ENCODE measurements at places on chromosomes 3 and 15.

DNA sequence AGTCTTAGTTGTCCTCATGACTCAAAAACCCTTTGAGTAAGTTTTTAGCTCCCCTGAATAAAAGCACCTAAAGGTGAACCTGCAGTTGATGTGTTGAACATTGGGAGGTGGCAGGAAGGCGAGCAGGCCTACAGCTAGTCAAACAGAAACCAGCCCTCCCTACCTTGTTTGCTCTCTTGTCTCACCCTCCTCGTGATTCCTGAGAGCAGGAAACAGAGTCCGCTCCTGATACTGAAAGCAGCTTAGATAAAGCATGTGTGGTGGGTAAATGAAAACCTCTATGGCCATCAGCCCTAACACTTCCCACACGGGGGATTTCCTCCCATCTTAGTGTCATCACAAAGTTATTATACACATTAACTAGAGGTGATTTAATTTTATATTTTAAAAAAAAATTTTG is 21.8 kb upstream of the CLDN18 start:
- no peak for DNase-seq

DNA sequence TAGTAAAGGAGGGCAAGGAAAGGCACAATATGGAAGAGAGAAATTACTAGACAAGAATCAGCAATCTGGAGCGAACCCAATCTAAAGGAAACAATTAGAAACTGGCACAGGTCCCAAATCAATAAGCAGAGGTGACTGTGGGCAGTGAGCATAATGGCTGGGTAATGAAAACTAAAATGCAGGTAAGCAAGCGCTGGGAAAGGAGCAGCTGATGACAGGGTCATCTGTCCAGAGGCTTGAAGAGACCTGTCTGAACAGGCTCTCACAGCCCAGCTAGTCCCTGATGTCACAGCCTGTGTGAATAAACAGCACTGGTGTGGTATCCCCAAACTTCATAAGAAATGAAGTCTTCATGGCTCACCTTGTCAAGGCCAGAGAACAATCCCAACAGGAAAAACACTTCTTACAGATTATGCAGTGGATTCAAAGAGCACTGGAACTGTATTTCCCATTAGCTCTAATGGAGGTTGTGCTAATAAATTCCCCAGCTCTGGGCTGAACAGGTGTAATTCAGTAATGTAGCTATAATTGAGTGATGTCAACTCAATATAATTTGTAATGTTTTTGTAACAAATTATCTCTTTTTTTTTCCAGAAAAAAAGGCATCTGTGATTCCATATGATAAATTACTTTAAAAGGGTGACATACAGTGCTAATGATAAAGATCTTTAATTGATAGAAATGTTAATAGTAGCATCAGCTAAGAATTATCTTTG is 197.3 kb downstream of the FHIT start:
- DNase-seq, result no peak

DNA sequence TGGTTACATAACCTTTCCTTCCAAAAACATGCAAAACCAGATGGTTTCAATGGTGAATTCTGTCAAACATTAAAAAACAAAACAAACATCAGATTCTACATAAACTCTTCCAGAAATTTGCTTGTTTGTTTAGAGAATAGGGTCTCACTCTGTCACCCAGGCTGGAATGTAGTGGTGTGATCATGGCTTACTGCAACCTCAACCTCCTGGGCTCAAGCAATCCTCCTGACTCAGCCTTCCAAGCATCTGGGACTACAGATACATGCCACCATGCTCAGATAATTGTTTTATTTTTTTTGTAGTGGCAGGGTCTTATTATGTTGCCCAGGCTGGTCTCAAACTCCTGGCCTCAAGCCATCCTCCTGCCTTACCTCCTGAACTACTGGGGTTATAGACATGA is 36.1 kb downstream of the FBXL2 start:
- no peak for DNase-seq

GRCh38 chr3:184429786-184430185 is 49.9 kb downstream of the CHRD start:
- no peak for DNase-seq

GRCh38 chr15:80604583-80605575 is 90.2 kb upstream of the ABHD17C start:
- DNase-seq, result no peak

DNA sequence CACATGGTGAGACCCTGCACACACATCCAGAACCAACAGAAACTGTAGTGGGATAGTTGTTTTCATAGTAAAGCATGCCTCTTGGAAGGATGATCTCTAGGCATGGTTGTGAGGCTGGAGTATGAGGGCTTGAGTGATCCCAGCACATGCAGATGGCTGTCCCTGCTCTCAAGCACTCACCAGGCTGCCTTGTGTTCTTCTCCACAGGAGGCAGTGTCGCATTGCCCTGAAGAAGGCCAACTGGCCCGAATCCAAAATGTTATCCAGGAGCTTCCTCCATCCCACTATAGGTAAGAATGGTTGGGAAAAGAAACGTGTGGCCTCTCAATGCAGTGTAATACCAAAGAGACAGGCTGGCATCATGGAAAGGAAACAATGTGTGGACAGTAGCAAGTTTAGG is 82.7 kb downstream of the TMEM39A start:
- DNase-seq, result no peak

- DNase-seq, result no peak
These were observed 103.4 kb upstream of the UBP1 start for GRCh38 chr3:33543601-33544000.

DNA sequence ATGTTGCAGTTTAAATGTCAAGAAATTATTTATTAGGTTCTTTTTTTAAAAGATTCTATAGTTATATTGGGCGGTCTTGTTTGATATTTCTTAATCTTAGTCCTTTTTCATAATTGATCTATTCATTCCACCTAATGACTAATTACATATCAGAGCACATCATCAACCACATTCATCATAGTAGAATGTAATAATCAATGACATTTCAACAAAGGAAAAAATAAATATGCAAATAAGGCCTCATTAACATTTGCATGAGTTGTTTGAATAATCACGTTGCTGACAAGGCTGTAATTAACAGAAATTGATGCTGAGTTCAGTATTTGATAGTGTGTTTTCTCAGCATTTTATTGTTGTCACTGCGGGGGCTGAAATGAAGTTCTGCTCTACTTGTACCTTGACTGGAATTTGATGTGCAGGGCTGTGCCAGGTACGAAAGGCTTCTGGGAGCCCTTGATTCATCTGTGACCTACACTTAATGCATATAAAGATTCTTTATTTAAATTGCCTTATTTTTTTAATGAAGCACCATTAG is 215.7 kb downstream of the TCF12 start:
- DNase-seq, result no peak

DNA sequence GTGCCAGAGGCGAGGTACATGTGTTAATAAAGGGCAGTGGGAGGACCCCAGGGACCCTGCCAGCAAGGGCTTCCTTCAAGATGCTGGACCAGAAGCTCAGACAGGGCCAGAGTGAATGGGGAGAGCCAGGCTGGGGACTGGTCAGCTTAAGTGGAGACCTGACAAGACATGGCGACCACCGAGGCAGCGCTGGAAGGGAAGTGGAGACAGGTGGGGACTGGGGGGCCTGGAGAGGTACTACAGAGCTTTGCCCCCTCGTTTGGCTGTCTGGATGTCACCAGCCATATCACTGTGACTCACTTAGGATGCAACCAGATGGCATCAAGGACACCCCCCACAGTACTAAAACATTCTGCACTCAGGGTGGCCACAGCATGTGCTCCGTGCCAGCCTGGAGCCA is 97.9 kb downstream of the ADCY5 start:
- no peak for DNase-seq

DNA sequence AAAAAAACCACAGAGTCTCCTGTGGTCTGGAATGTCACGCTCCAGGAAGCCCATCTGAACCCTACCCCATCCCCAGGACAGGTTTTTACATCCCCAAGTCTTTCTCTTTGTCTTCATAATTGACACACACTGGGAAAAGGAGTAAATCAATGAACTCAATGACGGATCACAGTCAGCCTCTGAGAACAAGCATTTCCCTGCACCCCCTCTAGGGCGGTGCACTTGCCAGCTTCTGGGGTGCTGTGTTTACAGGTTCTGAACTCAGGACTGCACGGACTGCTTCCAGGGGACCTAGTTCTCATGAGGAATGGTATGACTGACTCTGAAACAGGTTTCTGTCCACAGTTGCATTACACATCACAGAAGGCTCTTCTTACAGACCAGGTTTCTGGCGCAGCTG is 81.1 kb downstream of the NUP210 start:
- no peak for DNase-seq

GRCh38 chr3:35200056-35200455 is 439.3 kb upstream of the ARPP21 start:
- DNase-seq, result peak; percentile 3

GRCh38 chr3:39506863-39507262 is 39.4 kb downstream of the MOBP start:
- DNase-seq, result no peak

- DNase-seq, result no peak
These were observed 32.7 kb downstream of the RTP1 start for GRCh38 chr3:187230011-187230410.

GRCh38 chr3:128443771-128444170 is 22.9 kb downstream of the DNAJB8 start:
- DNase-seq, result no peak

DNA sequence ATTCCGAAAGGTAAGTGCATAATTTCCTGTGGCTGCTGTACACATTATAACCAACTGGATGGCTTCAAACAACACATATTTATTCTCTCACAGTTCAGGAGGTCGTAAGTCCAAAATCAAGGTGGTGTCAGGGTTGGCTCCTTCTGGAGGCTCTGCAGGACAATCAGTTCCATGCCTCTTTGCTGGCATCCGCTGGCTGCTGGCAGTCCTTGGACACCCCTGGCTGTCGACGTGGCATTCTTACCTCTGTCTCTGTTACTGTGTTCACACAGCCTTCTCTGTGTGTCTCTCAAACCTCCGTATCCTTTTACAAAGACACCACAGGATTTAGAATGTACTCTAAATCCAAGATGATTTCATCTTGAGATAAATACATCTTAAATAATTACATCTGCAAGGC is 398.8 kb upstream of the ATP10A start:
- no peak for DNase-seq

DNA sequence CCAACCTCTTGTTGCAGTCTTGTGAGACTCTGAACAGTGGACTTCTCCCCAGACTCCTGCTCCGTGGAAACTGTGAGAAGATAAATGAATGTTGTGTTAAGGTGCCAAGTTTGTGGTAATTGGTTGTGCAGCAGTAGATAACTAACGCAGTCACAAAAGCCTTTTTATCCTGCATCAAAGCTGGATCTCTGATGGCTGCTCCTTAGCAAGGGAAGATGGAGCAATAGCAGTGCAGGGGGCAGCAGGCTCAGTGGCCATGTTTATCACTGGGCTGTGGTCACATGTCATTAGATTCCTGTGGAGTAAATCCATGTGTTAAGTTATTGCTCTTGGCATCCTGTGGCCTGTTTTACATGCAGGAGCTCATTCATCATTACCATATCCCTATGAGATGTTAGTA is 13.5 kb downstream of the CMTM7 start:
- no peak for DNase-seq

- no peak for DNase-seq
These were observed 102.4 kb upstream of the PRR23E start for GRCh38 chr3:127090218-127091160.

- no peak for DNase-seq
These were observed 242.0 kb downstream of the TUSC7 start for GRCh38 chr3:116951610-116952009.

DNA sequence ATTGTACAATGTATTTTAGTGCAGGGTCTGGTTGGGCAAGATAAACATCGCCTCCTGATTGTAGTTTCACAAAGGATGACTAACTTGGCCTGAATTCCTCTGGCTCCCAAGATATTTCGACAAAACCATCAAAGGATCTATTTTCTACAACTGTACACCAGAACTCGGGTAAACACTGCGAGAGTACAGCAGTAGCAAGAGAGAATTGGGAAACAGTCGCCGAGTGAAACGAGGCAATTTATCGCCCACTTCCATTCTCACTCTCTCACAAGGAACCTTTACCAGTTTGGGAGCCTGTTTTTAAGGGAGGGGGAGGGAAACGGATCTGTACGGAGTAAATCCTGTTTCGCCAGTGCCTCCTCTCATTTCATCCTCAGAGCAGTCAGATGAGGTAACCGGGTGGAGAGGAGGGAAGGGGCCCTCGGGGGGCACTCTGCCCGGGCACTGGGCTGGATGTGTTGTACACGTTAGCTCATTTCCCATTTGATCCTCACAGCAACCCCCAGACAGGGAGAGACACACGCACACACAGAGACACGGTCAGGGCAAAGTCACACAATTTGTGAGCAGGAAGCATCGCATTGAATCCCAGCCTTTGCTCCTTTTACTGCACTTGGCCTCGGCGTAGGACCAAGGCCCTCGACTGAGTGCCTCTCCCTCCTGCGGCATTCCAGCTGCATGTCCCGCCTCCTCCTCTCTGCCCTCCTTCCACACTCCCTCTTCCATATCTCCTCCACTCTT is 120.1 kb downstream of the LIPC start:
- no peak for DNase-seq

- DNase-seq, result no peak
These were observed 723.5 kb downstream of the NLGN1 start for GRCh38 chr3:174120997-174121396.

GRCh38 chr15:33964665-33965040 is 3.6 kb upstream of the CHRM5 start:
- DNase-seq, result no peak

DNA sequence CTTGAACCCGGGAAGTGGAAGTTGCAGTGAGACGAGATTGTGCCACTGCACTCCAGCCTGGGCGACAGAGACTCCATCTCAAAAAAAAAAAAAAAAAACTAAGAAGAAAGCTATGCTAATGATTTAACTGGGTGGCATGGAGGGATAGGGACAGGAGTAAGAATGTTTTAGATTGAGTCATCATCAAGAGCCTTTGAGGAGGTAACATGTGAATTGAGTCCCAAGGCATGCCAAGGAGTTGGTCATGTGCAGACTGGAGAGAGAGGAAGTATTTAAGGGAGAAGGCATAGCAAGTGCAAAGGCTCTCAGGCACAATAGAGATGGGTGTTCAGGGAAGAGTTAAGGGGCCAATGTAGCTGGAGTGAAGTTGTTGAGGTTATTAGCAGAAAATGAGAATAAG is 9.1 kb downstream of the BNC1 start:
- no peak for DNase-seq

DNA sequence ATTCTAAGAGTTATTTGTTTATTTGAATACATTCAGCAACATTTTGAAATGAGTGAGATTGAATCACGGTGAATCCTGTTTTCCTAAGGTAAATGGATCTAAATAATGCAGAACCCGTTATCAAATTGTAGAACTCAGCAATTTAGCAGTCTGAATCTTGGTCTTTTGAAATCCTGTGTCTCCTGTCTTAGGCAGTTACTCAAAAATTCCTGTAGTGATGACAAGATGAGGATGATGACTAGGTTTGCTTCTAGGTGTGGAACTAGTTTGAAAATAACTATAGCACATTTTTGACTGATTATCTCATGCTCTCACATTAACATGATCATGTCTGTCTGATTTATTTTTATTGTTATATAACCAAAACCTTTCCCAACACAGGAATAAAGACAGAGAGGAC is 115.0 kb downstream of the RAP2B start:
- no peak for DNase-seq

GRCh38 chr15:22240403-22240802 is 160.1 kb downstream of the OR4M2 start:
- no peak for DNase-seq

- no peak for DNase-seq
These were observed 33.0 kb downstream of the FAM98B start for GRCh38 chr15:38486936-38487335.

GRCh38 chr15:63420333-63420747 is 38.7 kb upstream of the CA12 start:
- DNase-seq, result peak; percentile 38

GRCh38 chr15:60531801-60532200 is 52.9 kb upstream of the ICE2 start:
- DNase-seq, result no peak
